ENCODE measurements at places on chromosomes 2 and 18.

- no peak for DNase-seq
Measured at GRCh38 chr2:72271766-72272641, 124.3 kb upstream of the CYP26B1 start.

GRCh38 chr18:34928088-34928753 lies 113.0 kb upstream of the MAPRE2 start:
- DNase-seq: no peak

GRCh38 chr2:112093216-112093615 lies 38.1 kb downstream of the TMEM87B start:
- DNase-seq: no peak

GRCh38 chr2:127607399-127607908 lies 38.5 kb upstream of the GPR17 start:
- DNase-seq: peak; percentile 40

- DNase-seq: no peak
Measured at GRCh38 chr2:241568726-241569125, 10.2 kb downstream of the BOK start.

- DNase-seq: no peak
Measured at GRCh38 chr2:127479219-127479825, 47.0 kb downstream of the IWS1 start.

- no peak for DNase-seq
Measured at GRCh38 chr18:46224181-46224775, 120.1 kb downstream of the HAUS1 start.

DNA sequence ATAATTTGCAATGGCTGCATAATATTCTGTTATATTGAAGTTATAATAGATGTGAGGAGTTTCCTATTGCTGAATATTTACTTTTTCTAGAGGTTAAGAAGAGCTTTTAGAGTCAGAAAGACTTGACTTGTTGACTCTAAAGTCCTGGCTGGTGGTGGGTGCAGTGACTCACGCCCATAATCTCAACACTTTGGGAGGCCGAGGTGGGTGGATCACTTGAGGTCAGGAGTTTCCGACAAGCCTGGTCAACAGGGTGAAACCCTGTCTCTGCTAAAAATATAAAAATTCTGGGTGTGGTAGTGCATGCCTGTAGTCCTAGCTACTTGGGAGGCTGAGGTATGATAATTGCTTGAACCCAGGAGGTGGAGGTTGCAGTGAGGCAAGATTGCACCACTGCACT lies 33.9 kb upstream of the ATIC start:
- DNase-seq: no peak

- DNase-seq: no peak
Measured at GRCh38 chr2:59435635-59436034, 1117.8 kb downstream of the BCL11A start.

GRCh38 chr2:1664076-1664605 lies 80.2 kb downstream of the PXDN start:
- DNase-seq: no peak

GRCh38 chr2:105560157-105560556 lies 161.3 kb upstream of the FHL2 start:
- DNase-seq: no peak

DNA sequence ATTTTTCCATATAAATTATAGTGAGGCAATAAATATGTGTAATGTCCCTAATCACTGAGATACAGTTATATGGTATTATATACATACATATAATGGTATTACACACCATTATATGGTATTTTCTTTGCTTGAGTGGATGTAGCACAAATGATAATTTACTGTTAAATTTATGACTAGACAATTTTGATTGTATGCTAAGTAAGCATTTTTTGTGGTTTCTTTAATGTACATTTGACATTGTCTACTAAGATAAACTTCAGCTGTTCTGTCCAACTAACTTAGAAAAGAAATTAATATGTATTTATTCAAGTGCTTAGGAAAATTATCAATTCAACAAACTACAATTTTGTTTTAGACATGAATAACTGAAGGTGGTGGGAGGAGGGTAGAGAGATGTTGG lies 122.6 kb downstream of the SCN3A start:
- no peak for DNase-seq

- DNase-seq: no peak
Measured at GRCh38 chr2:181378491-181378890, 78.7 kb upstream of the ITGA4 start.

GRCh38 chr2:119608553-119608952 lies 64.3 kb downstream of the CFAP221 start:
- no peak for DNase-seq

- no peak for DNase-seq
Measured at GRCh38 chr2:217849154-217849975, 153.4 kb downstream of the TNS1 start.

GRCh38 chr18:21896732-21897336 lies 156.2 kb downstream of the MIB1 start:
- DNase-seq: no peak

DNA sequence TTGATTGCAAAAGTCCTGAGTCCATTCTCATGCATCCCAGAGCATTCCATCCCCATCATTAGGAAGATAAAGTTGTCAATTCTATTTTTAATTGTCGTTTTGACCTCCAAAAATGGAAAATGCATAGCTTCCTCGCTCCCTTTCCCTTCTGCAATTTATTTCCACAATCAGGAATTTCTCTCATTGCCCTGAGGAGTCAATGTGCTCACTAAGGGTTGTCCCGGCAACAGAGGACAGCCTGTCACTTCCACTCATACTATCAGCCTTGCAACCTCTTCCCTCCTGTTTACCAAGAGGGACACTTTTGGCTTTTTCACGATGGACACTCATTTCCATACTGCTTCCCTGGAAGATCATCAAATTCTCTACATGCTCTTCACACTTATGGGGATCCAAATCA lies 164.8 kb downstream of the MYO5B start:
- DNase-seq: no peak

- DNase-seq: no peak
Measured at GRCh38 chr2:236321415-236321814, 57.2 kb upstream of the ASB18 start.

GRCh38 chr2:23549821-23550530 lies 165.0 kb downstream of the KLHL29 start:
- no peak for DNase-seq

DNA sequence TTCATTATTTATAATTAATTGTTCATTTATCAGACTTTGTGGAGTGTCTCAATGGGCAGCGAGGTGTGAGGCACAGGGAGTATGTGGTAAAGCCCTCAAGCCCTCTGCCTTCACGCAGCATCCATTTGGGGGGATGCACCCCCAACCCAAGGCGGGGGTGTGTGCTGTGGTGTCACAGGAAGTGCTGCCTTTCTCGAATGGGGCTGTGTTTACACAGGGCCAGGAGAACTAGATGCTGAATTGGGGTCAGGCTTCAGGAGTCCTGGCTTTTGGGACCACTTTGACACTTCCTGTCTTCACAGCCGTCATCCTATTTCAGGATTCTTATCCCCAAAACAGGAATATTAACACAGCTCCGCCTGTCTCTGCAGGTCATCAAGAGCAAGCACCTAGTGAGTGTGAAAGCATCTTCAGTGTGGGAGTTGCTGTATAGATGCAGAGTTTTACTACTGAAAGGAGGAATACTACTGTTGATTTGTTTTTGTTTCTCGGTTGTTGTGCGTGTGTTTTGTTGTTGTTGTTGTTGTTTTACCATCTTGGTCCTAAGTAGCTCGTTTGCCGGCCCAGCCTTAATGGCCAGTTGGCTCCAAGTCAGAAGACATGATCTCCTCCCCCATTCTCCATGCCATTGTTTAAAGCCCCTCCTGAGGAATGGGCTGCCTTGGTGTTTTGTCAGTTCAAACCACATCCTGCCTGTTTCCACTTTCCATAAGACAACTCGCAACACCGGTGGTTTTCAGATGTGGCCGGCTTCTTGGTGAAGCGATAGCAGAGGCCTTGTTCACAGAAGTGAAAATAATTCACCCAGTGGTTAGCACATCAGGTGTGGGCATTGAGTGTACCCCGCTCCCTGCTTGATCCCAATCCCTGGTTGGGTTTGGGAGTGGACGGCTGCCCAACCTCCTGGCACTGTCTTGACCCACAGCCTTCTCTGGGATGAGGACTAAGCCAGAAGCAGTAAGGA lies 221.3 kb downstream of the BCL2 start:
- DNase-seq: no peak

GRCh38 chr2:46041434-46041833 lies 255.8 kb upstream of the EPAS1 start:
- no peak for DNase-seq

DNA sequence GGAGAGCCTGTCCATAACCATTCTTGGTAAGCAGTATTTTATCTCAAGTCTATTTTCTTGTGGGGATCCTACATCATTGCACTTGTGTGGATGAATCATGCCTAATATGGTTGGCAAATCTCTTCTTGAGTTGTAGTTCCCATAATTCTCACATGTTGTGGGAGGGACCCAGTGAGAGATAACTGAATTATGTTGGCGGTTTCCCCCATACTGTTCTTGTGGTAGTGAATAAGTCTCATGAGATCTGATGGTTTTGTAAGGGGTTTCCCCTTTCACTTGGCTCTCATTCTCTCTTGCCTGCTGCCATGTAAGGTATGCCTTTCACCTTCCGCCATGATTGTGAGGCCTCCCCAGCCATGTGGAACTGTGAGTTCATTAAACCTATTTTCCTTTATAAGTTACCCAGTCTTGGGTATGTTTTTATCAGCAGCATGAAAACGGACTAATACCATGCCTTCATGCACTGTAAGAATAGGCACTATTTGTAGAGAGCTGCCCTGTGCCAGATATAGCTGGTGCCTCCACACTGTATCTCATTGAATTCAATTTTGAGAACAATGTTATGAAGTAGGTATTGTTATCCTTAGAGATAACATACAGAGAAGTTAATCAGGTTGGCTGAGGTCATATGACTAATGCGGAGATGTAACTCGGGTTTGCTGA lies 148.3 kb downstream of the PLCL1 start:
- no peak for DNase-seq

GRCh38 chr2:174836377-174836994 lies 72.2 kb upstream of the CHRNA1 start:
- no peak for DNase-seq

GRCh38 chr18:74463254-74463653 lies 6.1 kb upstream of the DIPK1C start:
- no peak for DNase-seq

DNA sequence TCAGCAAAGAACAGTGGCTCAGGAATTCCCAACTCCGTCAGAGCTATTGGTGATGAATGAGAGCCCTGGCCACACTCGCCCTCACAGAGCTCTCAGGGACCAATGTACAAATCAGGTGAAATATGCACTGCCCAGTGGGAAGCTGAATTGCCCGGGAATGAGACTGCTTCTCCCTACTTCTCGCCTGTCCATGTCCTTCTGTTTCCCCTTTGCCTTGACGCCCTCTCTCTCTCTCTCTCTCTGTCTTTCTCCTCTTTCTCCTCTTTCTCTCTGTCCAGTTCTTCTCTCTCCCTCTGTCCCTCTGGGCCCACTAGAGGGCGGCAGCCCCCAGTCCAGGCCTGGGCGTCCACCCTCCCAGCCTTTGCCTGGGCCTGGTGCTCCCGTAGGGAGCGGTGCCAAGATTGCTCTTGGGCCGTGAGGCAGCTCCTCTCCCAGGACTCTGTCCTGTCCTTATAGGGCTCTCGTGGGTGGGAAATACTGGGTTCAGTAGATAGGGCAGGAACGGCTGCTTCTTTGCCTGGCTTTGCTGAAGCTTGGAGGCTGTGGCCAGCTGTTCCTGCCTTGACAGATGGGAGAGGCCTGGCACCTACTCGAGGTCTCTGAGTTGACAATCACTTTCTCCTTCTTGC lies 28.4 kb upstream of the PUM2 start:
- DNase-seq: no peak

DNA sequence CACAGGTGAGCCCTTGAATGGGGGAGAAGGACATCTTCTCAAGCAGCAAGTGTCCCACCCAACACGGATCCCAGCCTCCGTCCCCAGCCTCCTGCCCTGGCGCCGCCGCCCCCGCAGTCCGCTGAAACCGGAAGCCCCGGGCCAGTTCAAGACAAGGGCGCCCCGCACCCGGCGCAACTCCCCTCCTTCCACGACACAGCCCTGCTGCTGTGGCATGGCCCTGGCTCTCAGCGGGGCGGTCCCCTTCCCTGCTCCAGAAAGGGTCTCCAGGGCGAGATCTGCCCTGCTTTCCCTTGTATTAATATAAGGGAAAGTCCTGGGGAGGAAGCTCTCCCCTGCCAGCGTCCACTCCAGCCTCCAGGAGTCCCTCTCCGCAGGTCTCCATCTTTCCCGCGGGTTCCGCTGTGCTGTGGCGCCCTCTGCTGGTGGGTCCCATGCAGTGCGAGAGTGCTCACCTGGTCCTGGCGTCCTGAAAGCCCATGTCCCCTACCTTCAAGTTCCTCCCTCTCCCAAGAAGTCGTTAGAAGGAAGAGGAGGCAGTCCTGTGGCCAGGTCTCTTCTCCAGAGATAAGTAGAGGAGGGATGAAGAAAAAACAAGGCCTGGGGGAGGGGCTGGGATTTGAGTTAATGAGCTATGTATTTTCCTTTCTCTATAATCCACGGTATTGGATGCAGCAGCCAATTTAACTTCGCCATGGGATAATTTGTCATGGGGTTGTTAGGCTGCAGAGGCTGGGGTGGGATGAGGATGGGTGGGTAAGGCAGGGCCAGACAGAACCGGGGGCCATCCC lies 176.0 kb downstream of the SMAD2 start:
- peak; percentile 92 for DNase-seq

DNA sequence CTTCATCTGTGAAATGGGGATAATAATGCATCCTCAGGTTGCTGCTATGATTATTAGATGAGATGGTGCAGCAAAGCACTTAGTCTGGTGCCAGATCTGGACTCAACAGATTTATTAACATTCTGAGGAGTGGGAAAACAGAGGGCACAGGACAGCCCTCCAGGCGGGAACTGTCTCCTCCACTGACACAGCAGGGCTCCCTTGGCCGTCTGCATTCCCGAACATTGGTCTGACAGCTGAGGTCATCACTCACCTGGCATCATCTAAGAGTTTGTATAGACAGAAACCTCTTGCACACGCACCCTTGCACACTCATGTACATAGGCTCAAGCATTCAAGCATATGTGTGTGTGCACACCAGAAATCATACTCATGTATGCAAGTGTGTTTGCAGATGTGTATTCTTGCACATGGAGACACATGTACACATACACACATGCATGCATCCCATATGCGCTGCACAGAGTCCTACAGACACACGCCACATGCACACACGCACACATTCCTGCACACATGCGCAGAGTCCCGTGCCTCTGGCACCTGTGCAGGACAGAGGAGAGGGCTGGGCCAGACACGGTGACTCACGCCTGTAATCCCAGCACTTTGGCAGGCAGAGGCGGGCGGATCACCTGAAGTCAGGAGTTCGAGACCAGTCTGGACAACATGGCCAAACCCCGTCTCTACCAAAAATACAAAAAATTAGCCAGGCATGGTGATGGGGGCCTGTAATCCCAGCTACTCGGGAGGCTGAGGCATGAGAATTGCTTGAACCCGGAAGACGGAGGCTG lies 173.3 kb upstream of the GLI2 start:
- DNase-seq: no peak

All from activated CD8-positive, alpha-beta memory T cell treated with anti-CD3 and anti-CD28 coated beads, Interleukin-2, amount 50 U/mL, for 48 hours (primary cell).